Hindlimb muscle (tissue), 1 donor: ENCODE measurements at places on chromosomes 4 and X.

GRCh38 chr4:3644849-3645627 is 112.8 kb upstream of the LRPAP1 start:
- no peak for DNase-seq

DNA sequence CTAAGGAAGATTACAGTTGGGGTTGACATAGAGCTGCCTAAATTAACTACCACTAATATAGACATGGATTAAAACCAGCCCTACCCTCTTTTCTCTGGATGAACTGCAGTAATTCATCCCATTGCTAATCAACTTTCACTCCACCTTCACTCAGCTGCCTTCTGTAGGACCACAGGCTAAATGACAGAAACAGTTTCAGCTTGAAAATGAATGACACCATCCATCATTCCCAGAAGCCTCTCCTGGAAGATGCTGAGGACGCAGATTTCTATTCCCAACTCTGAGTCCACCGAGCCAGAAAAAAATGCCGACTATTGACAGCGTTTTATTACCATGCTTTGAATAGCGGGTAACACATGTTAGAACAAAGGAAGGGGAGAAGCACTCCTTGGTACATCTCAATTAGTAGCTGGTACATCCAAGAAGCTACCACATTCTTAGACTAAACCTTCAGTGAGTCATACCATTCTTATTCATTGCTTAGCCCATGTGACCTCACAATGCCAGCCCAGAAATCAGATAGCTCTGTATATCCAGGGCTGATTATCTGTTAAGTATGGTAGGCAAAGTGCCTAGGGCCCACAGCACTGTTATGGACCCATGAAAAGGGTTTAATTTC is 25.3 kb downstream of the DCX start:
- DNase-seq: no peak

GRCh38 chr4:125796138-125796537 is 481.4 kb downstream of the FAT4 start:
- DNase-seq: no peak

GRCh38 chr4:143351149-143351691 is 14.5 kb downstream of the GAB1 start:
- DNase-seq: no peak

DNA sequence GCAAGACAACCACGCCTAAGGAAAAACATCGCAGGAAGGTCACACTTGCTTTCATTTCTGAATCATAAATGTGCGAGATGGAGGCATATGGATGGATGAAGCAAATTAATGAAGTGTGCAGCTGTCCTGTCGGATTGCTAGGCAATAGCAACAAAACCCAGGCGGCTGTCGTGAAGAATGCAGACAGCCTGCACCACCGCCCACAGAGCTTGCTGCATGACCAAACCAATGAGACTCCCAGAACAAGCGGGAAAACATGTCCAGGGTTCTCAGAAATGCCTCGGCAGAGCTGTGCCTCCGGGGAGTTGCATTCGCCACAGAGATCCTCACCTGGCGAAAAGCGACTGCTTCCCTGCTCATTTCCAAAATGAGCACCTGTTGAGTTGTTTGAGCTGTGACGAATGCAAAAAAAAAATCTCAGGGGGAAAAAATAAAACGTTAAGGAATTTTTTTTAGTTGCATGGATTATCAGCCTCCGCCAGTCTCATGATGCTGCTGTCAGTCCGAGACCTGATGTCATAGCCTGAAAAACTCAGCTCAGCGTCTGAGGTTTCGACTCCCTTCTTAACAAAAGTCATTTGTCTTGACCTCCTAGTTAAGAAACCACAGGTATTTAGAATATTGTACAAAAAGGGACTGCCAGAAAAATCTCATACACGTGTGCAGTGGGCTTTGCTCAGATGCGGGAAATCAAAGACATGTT is 155.5 kb upstream of the MXRA5 start:
- no peak for DNase-seq

DNA sequence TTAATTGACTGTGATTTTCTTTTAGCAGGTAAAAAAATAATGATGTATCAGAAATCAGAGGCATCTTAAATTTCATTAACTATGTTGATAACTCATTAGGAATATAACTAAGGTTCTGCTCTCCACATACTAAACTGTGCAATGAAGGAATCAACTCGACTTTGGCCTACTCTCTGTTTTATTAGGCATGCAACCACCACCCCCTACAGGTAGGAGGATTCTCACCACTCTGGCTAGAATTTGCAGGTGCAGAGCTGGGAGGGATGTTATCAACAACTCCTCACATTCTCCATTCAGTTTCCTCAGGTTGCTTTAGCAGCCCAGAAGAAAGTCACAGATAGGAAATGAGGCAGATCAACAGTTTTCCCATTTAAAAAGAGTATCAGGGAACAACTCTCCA is 160.1 kb downstream of the COX18 start:
- DNase-seq: no peak

GRCh38 chr4:123257591-123257990 is 139.0 kb upstream of the SPRY1 start:
- DNase-seq: no peak

GRCh38 chrX:1598021-1598875 is 6.8 kb downstream of the AKAP17A start:
- DNase-seq: no peak

DNA sequence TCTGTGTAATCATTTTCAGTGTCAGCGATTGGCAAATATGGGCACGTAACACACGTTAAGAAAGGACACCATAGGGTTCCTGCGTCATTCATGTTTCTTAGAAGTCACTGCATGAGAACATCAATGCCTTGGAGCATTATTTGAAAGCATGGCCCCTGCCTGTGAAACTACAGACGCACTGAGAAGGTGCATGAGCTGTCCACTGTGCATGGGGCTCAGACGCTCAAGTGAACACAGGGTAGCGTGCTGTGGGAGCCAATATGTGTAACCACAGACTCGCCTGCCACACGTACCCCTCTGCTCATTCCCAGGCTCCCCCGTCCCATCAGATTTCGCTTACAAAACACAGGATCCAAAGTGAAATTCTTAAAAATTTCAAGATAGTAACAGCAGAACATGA is 6.5 kb downstream of the PPP2R2C start:
- no peak for DNase-seq

GRCh38 chr4:21695141-21695540 is 253.4 kb downstream of the KCNIP4 start:
- DNase-seq: no peak

GRCh38 chr4:61773655-61774245 is 573.6 kb downstream of the ADGRL3 start:
- no peak for DNase-seq

GRCh38 chrX:45515262-45516215 is 314.9 kb upstream of the DIPK2B start:
- DNase-seq: no peak

- DNase-seq: no peak
Observed at GRCh38 chr4:102641793-102642192, 119.0 kb downstream of the MANBA start.

GRCh38 chr4:8920969-8921368 is 49.3 kb upstream of the HMX1 start:
- no peak for DNase-seq

- DNase-seq: peak; percentile 25
Observed at GRCh38 chr4:139208404-139208945, 31.5 kb upstream of the ELF2 start.

- DNase-seq: no peak
Observed at GRCh38 chrX:84322083-84322827, 134.3 kb upstream of the RPS6KA6 start.

GRCh38 chrX:115912372-115912897 is 258.1 kb upstream of the AGTR2 start:
- no peak for DNase-seq

GRCh38 chrX:151396042-151396824 is 773 bp upstream of the VMA21 start:
- DNase-seq: peak; percentile 40

GRCh38 chr4:157291071-157291470 is 70.5 kb downstream of the GRIA2 start:
- DNase-seq: no peak

DNA sequence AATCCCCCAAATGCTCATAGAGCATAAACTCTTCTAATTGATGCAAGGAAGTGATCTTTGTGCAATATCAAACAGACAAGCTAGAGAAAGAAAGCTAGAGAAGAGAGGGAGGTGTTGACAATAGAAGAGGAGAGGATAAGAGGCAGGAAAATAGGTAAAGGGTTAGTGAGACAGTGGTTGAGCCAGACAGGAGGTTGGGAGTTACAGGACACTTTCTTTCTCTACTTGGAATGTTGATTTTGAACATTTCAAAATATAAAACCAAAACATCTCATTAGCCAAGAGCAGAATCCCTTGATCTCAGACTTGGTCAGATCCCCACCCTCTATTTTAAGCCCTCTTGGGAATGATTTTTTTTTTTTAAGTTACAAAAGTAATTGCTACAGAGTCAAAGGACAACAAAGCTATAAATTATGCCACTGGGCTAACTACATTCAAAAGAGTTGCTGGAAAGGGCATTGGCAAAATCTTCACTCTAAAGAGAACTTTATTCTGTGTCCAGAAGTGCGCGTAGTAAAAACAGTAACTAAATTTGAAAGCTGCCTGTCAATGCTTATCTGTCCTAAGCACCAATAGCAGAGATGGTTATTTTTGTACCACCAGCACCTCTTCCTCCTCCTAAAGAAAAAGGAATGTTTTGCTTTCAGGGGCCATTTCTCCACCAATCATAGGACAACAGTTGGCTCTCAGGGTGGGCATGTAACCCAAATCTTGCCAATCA is 133.8 kb downstream of the PDGFC start:
- no peak for DNase-seq

GRCh38 chr4:154234576-154234975 is 257.0 kb downstream of the DCHS2 start:
- DNase-seq: no peak

GRCh38 chr4:54784161-54784671 is 126.5 kb downstream of the KIT start:
- DNase-seq: peak; percentile 96

DNA sequence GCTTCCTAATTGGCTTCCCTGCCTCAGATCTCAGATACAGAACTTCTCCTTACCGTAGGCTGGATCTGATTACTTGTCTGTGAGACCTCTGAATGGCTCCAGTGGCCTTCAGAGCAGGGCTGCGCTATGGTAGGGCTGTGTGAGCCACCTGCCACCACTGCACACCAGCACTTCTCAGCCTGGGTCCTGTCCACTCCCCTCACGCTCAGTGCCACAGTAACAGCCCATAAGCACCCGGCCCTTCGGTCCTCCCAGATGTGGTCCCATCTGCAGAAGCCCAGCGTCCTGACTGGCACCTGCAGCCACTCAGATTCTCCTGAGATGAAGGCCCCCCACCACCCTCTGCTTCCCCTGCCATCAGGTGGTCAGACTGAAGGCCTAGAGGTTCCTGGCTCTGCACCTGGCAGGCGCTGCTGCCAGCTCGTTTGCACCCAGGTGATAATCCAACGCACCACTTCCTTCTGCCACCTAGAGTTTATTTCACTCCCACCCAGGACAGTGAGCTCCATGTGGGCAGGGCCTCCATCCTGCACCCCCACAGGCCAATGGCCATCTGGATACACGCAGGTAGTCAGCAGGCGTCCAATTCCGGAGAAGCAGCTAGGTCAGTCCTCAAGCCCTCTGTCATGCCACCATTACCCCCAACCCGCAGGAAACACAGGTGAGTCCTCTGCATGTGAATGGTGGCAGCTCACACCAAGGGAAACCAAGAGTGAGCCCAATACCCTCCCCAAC is 5.4 kb downstream of the WDR1 start:
- no peak for DNase-seq

DNA sequence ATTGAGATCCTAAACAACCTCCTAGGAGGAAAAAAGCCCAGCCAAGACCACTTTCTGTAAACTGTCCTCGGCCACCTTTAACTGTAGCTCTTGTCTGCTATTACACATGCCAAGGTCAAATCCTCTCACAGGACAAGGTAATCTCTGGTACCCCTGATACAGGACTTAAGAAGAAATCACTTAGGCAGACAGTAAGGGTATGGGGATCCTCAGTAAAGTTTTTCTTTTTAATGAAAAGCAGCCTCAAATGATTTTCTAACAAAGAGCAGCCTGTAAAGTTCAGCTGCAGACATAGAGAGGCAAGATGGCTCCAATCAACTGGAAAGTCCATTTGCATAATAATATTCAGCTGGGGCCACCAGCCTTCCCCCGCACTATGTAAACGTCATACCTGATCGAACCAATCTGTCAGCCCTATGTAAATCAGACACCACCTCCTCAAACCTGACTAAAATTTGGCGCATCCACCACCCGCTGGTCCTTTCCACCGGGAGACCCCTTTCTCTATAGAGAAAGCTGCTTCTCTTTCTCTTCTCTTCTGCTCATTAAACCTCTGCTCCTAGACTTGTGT is 14.6 kb upstream of the MPP1 start:
- no peak for DNase-seq

GRCh38 chr4:1882850-1883271 is 11.7 kb downstream of the NSD2 start:
- DNase-seq: no peak

DNA sequence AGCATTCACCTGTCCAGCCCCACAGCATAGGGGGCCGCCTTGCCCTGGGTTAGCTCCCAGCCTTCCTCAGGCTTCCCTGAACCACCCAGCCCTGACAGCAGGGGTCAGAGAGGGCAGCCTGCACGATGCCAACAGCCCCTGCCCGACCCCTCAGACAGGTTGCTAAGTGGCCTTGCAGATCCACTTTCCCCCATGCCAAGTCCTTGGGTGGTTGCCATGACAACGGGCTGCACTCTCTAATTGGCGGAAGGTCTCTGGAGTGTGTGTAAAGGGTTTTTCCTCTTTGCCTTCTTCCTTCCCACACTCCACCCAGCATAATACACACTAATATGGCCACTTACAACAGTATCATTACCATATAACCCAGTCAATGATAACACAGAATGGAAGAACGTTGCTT is 99.6 kb upstream of the AFAP1 start:
- no peak for DNase-seq

- DNase-seq: no peak
Observed at GRCh38 chrX:124820738-124821137, 474.4 kb downstream of the SH2D1A start.

DNA sequence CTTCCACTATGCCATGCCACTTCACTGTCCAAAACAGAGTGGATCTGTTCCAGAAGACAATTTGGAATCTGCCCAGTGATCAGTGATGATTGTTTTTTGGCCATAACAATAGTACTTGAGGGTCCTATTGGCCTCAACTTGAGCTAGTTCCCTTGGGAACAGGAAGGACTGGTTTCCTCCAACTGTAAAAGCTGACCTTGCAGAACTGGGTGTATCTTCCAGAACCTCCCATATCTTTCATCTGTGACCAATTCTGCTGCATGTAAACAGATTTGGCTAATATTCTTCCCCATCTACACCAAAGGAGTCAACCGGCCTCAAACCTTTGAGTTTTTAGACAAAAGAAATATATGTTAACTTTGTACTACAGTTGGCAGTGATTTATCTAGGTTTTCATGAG is 165.1 kb upstream of the TRPC5 start:
- DNase-seq: no peak

DNA sequence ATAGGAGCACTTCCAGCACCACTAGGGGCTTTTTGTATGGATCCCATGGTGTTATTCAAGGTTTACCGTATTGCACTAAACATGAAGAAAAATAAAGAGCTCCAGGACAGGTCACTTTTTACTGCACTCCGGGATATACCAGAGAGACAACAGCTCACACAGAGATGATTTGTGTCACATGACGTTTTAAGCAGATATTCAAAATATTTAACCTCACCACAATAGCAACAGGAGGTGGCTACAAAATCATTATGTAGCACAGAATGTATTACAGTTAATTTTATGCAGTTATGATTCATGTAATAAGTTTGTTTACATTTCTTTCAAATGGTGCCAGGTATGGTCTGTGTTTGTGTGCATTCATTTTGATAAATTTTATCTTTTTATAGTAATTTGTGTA is 100.6 kb downstream of the LUZP4 start:
- DNase-seq: no peak

GRCh38 chr4:168540503-168541265 is 43.8 kb downstream of the PALLD start:
- DNase-seq: no peak
